ENCODE measurements at places on chromosomes 3 and 15.

DNA sequence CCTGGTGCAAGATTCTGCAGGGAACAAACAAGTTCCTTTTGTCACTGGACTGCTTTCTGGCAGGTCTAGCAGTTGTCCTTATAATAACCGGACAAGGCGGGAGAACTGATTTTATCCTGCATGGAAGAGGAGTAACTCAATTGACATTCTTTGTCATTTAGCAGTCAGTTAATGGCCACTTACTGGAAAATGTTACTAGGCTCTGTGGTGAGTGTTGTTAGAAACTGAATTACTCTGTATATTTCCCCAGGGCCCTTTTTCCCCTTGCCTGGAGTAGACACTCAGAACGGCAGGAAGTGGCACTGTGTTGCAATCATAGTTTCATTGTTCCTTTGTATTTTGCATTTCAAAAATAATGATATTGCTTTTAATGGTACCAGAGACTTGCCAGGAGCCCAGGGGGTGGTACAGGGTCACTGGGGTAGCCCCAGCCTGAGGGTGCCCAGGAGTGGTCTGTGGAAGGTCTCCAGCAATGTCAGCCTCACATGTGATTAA is 318.6 kb upstream of the LRRFIP2 start:
- DNase-seq: no peak

GRCh38 chr3:9808345-9809037 is 1.6 kb upstream of the TTLL3 start:
- DNase-seq: no peak

GRCh38 chr3:63294332-63294731 is 16.2 kb downstream of the SYNPR start:
- DNase-seq: no peak

- DNase-seq: no peak
These were observed 245.4 kb upstream of the CBLB start for GRCh38 chr3:106114220-106114619.

DNA sequence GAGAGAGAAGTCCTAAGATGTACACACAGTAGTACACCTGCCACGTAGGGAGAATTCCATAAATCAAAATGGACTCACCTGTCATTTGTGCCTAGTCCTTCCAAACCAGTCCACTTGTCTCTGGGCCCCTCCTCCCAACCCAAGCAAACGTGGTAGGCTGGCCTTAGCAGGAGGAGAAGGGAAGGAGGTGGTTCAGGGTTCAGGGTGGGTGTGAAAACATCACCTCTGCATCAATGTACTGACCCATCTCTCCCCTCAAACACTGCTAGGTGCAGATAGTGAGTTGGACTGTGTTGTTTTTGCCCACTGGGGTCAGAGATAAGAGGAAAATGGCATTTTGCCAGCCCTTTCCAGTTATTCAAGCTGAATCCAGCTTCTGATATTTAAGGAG is 99.3 kb downstream of the MME start:
- DNase-seq: no peak

DNA sequence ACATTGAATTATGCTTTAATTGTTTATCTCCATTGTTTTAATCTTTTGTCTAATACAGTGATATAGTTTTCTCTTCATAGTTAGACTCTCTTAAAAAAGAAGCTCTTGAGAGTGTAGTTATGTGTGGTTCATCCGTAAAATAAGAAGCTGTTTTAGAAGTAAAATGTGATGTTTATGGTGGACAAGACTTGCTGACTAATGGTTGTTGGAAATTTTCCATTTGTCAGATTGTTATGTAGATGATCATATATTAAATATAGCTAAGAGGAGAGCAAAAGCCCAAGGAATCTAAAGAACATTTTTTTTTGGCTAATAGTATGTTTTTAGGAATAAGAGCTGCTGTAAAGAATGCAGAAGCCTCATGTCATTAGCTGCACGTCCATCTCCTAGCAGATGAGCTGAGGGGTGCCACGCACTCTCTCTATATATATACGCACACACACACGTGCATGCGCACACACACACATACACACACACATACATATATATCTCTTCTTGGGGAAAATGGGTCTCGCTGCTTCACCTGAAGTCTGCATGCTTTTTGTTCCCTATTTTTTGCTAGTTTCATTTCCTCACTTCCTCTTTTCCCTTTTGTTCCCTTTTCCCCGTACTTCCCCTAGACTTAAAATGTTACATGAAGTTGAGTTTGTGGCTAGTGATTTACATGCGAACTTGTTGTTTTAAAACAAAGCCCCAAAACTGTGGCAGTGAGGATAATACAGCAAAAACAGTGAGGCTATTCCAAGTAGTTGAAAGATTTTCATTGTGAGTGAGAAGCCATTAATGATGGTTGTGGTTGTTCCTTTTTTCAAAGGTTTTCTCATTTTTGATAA is 107.8 kb downstream of the MBNL1 start:
- no peak for DNase-seq
